Nucleus accumbens (tissue), 56 donors: ENCODE measurements at places on chromosomes 16 and 17.

DNA sequence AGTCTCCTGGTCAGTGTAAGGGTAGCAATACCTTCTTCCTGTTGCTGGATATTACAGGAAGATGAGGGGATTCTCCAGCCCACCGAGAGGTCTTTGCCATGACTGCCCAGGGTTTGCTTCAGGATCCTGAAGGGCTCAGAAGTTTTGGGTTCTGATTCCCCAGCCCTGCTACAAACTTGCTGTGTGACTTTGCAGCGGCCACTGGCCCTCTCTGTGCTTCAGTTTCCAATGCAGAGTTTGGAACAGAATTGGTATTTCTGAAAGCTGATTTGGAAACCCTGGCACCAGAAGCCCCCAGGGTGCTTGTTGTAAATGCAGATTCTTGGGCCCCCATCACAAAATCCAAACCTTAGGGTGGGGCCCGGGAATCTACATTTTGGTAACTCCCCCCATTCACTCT is 14.7 kb downstream of the KCNG4 start:
- DNase-seq: no peak

- no peak for DNase-seq
These were observed 1.4 kb upstream of the AOC3 start for GRCh38 chr17:42849451-42850181.

- no peak for DNase-seq
These were observed 10.4 kb downstream of the USB1 start for GRCh38 chr16:58011652-58012051.

- no peak for DNase-seq
These were observed 208.0 kb downstream of the FOXL1 start for GRCh38 chr16:86786338-86786737.

DNA sequence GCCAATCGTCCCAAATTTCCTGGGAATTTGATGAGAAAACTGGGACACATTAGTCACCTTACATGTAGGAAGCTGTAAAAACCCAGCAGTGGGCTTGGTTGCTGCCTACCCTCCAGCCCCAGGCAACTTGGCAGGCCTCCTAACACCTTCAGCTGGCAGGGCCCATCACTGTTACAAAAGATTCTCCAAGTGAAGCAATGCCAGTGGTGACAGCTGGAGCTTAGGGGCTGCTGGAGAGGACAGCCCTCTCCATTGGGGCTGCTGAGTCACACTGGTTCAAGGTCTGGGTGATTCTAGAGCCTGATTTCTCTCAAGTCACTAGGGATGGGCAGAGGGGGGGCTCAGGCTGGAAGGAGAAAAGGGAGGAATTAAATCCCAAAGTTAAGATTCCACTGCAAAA is 180.6 kb downstream of the COPRS start:
- no peak for DNase-seq

GRCh38 chr17:81287152-81287551 is 8.0 kb downstream of the SLC38A10 start:
- DNase-seq: no peak

DNA sequence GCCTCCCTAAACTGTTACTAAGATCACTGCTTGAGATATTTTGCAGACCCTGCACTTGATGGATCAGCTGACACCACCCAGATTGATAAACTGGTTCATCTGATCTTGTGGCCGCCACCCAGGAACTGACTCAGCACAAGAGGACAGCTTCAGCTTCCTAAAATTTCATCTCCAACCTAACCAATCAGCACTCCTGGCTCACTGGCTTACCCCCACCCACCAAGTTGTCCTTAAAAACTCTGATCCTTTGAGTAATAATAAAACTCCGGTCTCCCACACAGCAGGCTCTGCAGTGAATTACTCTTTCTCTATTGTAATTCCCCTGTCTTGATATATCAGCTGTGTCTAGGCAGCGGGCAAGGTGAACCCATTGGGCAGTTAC is 174.8 kb downstream of the UTP18 start:
- DNase-seq: no peak

DNA sequence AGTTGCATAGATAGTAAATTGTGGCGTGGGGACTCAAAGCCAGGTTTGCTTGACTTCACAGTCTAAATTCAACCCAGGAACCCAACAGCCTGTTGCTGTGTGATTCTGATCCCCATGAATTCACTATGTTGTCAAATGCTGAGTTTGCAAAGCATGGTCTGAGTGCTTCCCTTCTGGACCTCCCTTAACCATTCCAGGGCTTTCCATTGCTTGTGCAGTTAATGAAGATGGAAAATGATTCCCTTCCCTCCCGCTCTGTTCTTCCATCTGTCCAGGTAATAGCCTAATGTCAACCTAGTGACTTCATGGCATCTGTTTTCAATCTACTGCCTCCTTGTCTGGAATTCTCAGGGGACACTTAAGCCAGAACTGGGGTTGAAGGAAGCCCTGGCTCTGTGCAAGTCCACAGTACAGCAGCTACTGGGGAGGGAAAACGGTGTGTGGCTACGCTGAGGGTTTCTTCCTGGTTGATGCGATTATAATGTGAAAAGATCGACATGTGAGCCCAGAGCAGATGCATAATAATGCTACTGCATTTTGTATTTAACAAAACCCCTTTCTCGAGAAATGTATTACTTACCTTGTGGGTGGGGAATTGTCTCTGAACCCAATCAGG is 206.7 kb downstream of the CDH13 start:
- DNase-seq: no peak

DNA sequence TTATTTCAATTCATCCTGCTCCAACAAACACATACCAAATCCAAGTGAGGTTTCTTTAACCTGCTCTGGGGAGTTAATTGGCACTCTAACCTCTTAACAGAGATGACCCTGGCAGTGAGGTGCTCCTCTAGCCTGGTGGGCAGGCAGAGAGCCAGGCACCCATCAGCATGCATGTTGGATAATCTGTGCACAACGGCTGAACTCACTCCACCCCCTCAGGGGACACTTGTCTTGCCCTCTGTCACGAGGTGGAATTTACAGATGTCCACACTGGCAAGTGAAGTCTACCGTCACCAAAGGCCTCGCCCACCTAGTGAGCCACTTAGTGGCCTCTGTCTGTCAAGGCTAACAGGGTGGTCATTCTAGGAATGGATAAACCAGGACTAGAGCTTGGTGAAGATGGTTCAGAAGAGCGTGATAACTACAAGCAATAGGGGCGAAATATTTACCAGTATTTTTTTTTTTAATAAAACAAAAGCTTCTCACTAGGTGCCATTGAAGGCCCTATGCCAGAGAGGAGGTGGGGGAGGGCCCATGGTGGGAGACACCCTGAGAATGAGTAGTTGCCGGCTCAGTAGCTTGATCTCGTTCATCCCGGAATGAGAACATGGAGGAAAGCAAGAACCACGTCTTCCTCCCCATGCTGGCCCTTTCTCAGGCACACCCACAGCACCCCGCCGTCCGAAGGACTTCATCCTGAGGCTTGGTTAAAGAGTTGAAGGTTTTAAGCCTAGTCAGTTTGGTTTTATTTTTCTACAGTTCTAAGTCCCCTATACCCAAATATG is 25.2 kb downstream of the PLD6 start:
- no peak for DNase-seq

- no peak for DNase-seq
These were observed 136.6 kb downstream of the ENGASE start for GRCh38 chr17:79211061-79211770.

GRCh38 chr17:40547079-40547784 is 18.0 kb downstream of the CCR7 start:
- DNase-seq: no peak

DNA sequence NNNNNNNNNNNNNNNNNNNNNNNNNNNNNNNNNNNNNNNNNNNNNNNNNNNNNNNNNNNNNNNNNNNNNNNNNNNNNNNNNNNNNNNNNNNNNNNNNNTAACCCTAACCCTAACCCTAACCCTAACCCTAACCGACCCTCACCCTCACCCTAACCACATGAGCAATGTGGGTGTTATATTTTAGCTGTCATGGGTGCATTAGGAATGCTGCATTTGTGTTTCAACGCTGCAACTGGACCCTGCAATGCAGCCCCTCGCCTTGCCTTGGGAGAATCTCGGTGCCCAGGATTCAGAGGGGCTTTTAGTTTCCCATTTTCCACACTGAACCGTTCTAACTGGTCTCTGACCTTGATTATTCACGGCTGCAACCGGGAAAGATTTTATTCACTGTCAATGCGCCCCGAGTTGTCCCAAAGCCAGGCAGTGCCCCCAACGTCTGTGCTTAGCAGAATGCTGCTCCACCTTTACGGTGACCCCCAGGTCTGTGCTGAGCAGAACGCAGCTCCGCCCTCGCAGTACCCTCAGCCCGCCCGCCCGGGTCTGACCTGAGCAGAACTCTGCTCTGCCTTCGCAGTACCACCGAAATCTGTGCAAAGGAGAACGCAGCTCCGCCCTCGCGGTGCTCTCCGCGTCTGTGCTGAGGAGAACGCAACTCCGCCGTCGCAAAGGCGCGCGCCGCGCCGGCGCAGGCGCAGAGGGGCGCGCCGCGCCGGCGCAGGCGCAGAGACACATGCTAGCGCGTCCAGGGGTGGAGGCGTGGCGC is 43.3 kb downstream of the POLR3K start:
- DNase-seq: no peak

DNA sequence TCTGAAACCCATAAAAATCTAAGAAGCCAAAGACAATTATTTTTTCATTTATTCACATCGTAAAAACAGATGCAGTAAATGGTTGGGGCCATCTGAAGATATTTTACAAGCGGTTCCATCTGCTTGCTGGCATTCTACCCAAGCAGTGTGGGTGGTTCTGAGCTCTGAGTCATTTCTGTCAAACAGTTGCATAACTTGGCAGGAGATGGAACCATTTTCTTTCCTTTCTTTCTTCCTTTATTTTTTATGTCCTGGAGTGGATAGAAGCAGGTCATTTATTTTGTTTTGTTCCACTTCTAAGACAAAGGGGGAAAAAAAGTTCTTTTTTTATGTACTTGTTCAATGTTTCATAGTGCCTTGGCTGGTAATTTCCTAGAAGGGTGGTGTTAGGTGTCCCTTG is 1151.9 kb upstream of the GOT2 start:
- DNase-seq: no peak

- no peak for DNase-seq
These were observed 22.4 kb upstream of the TEKT1 start for GRCh38 chr17:6853764-6854442.

GRCh38 chr17:13025258-13025627 is 7.4 kb upstream of the ELAC2 start:
- no peak for DNase-seq

GRCh38 chr17:59105852-59106462 is 723 bp downstream of the TRIM37 start:
- peak; percentile 46 for DNase-seq

DNA sequence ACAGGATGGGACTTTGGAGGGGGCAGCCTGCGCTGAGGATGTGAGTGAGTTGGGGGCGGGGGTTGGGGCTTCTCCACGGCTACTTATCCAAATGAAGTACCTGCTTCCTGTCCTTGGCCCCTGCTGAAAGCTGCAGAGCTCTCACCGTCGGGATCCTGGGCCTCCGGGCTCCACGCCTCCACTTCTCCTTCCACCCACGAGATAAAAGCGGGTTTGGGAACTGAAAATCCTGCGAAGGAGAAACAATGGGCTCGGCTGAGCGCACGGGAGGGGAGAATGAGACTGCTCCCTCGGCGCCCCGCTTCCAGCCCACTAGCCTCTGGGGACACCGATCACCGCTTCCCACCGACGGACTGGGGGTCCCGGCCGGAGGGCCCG is 486 bp downstream of the ZNF785 start:
- peak; percentile 52 for DNase-seq

DNA sequence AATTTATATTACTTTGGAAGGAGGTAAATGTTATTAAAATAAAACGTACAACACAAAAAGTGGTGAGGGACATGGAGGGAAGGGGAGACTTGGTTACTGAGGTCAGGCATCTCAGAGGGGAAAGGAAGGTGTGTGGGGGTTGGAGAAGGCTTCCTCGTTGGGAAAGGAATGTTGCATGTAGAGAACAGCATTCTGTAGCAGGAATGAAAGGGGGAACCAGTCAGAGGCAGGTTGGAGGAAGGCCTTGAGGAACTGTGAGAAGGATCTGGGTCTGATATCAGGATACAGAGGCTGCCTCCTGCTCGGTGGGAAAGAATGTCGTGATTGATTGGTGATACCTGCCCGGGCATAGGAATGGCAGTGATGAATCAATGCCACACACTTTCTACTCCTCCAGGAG is 103.3 kb upstream of the ZFHX3 start:
- DNase-seq: no peak

GRCh38 chr16:86222965-86223551 is 287.3 kb upstream of the FOXF1 start:
- no peak for DNase-seq

DNA sequence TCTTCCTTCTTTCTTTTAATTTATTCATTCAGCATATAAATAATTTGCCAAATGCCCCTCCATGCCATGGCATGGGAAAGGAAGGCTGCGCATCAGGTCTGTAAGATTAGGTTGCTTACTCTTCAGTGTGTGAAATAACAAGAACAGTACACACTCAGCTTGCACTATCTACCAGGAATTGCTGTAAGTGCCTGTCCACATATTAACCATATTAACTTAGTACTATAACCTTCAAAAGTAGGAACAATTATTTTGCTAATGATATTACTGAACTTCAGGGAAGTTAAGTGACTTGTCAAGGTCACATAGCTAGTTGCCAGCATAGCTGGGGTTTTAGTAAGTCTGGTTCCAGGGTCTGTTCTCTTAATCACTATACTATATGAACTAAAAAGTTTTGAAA is 89.2 kb upstream of the PMFBP1 start:
- no peak for DNase-seq

DNA sequence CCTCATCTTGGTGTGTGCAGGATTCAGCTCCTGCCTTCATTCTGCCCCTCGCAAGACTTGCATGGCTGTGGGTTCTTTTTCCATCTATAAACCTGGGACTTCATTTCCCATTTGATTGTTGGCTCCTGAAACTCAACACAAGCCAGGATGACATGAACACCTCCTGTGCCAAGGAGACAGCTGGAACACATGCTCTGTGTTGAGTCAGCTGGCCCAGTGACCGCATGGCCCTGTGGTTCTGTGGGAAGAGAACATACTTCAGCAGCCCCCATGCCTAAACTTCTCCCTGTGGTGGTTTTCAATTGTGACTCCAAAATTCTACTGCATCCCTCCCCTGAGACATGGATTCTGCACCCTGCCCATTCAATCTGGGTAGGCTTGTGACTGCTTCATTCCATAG is 57.9 kb upstream of the FOXF1 start:
- DNase-seq: no peak

DNA sequence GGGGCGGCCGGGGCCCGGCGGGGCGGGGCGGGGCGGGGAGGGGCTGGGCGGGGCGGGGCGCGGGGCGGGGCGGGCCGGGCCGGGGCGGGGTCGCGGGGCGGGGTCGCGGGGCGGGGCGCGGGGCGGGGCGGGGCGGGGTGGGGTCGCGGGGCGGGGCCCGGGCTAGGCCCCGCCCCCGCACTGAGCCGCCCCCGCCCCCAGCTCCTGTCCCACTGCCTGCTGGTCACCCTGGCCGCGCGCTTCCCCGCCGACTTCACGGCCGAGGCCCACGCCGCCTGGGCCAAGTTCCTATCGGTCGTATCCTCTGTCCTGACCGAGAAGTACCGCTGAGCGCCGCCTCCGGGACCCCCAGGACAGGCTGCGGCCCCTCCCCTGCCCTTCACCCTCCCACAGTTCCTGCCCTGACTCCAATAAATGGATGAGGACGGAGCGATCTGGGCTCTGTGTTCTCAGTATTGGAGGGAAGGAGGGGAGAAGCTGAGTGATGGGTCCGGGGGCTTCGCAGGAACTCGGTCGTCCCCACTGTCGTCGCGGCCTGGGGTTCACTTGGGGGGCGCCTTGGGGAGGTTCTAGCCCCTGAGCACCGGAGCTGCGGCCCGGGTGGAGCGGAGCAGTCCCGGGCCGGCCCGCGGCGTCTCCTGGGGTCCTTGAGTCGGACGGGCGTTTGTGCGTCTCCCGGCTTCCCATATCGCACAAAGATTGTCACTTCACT is 795 bp upstream of the HBM start:
- DNase-seq: no peak
